ENCODE measurements at places on chromosomes 1 and 21.
A peak's percentile ranks its signal among the peaks of the same experiment; 100 is the strongest.

DNA sequence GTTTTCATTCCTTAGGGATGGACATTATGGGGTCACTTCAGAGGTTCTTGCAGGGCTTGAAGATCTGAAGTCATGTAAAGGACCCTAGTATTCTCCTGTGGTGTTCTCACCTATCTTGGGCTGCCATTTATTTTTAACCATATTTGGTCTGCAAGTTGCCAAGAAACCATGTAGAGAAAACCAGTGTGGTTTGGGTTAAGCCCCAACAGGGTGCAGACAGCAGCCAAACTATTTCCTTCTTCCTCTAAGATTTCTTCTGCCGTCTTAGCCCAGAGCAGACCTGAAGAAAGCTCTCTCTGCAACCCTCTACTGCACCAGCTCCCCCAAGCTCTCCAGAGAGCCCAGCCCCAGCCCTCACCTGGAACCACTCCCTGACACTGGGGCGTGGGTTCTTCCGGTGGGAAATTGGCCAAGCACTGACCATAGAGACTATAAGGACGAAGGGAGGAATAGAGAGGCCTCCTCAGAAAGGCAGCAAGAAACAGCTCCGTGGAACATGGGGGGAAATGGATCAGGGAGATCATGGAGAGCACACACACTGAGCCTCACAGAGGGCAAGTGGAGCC lies 136.6 kb downstream of the SYF2 start:
- no peak for DNase-seq

GRCh38 chr1:225517697-225518096 lies 89.9 kb upstream of the LBR start:
- no peak for DNase-seq

DNA sequence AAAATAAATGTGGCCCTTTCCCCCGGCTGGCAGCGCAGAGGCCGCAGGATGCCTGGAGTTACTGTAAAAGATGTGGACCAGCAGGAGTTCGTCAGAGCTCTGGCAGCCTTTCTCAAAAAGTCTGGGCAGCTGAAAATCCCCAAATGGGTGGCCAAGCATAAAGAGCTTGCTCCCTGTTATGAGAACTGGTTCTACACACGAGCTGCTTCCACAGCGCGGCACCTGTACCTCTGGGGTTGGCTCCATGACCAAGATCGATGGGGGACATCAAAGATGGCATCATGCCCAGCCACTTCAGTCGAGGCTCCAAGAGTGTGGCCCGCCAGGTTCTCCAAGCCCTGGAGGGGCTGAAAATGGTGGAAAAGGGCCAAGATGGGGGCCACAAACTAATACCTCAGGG lies 95.9 kb downstream of the LRIG2 start:
- no peak for DNase-seq

DNA sequence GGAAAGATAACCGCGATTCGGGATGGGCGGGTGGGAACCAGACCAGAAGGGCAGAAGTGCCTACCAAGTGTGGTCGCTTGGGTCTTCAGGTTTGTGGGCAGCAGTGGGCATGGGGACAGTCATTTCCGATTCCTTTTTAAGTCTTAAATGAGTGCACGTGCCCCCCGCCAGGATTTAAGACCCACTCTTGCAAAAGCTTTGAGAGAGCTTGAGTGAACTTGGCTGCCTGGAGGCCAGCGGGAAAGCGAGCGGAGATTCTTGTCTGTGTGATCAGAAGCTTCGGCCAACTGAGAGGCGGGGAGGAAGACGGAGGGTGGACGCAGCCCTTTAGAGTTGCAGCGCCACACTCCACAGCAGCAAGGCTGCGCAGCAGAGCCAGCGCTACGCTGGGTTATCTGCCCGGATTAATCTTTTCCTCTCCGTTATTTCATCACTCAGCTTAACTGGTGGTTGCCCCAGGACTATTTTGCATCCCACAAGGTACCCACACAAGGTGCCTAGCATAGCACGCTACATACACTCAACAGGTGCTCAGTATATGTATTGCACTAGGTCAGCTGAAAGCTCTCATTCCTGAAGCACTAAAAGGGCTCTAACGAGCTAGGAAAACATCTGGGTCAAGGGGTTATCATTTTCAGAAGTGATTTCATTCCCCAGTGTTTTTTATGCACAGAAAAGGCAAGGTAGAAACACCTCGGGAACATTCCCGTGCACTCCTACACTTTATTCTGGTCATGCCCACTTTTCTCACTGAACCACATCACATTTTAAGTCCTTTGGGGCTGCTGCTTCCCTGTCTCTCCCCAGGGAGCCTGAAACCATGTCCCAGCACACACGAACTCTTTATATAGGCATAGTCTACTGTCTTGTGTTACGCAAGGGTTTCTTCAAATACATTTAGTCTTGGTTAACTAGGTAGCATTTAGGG lies 1.5 kb upstream of the BATF3 start:
- DNase-seq, result peak; percentile 51

DNA sequence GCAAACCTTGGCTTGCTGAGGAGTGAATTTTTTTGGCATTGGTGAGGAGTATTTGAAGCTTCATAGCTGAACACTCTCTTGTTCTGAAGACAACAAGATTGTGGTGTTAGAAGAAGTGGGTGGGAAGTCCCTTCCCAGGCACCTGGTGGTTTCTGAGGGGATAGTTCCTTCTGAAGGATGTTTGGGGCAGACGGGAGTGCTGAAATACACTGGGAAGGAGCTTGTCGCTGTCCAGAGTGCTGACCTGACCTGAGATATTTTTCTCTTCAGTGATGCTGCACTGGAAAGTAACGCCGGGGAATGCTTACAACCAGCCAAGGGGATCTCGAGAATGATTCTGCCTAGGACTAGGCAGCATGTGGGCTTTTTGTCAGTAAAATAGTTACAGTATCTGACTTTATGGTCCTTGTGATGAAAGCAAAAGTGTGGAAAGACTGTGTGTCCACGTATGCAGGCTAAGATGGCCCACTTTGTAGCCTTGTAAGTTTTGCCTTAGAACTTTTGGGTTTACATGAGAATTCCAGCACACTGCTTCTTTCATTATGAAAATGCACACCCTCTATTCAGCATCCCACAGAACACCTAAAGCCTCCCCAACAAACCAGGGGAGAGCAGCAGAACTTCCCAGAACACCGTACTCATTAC lies 33.1 kb upstream of the NFASC start:
- peak; percentile 54 for DNase-seq

GRCh38 chr1:239718997-239719628 lies 332.7 kb downstream of the CHRM3 start:
- no peak for DNase-seq

DNA sequence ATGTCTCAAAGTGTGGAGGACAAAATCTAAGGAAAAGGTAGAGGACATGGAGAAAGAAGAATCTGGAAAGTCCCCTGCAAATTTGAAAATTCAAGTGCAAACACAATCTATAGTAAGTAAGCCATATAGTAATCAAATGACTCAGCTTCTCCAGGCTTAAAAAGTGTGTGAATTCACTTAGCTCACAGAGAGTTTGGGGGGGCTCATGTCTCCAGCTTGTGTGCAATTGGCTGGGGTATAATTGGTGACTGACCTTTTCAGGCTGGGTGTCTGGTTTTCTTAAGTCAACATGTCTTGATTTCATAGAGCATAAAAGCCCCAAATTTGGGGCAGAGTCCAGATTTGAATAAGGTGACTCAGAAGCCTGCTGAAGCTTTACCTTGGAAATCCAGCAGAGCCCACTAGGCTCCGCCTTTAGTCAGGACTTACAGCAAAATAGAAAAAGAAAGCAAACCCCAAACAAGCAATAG lies 8.6 kb downstream of the CLDN14 start:
- peak; percentile 88 for DNase-seq

- DNase-seq, result no peak
Measured at GRCh38 chr1:182847105-182847504, 8.0 kb downstream of the DHX9 start.

GRCh38 chr21:39385299-39386145 lies 36.6 kb upstream of the HMGN1 start:
- DNase-seq, result peak; percentile 77

- DNase-seq, result no peak
Measured at GRCh38 chr1:7912743-7913557, 27.7 kb downstream of the TNFRSF9 start.

- DNase-seq, result no peak
Measured at GRCh38 chr21:14566894-14567293, 20.8 kb upstream of the SAMSN1 start.

- DNase-seq, result no peak
Measured at GRCh38 chr21:41488080-41488479, 19.9 kb downstream of the TMPRSS2 start.

GRCh38 chr1:223323491-223324484 lies 40.2 kb downstream of the SUSD4 start:
- no peak for DNase-seq

- peak; percentile 33 for DNase-seq
Measured at GRCh38 chr1:201648907-201649721, 110.2 kb downstream of the NAV1 start.

DNA sequence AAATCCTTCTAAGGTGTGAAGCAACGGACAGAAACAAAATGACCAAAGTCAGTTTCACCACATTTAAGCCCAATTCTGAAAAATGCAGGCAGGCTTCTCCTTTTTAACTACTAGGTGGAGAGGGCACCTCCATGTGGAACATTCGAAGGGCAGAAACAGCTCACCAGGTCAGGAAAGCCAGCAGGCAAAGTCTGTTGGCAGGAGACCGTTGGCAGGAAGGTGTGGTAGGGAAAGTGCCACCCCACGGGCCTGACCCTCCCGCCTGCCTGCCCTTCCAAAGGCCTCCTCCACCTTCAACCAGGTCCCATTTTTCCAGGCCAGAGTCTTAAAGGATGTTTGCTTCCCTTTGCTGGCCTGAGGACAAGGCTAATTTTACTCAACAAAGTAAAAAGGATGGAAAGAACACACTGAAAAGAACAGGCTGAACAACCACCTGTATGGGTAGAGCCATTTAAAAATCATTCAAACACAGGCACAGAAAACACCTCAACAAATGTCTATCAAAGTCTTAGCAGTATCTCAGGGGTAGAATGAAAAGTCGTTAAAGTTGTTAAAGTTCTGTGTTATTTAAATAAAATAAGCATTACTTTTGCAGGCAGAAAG lies 26.4 kb downstream of the CAPZB start:
- DNase-seq, result no peak

- no peak for DNase-seq
Measured at GRCh38 chr1:178921499-178921898, 50.6 kb upstream of the ANGPTL1 start.

- DNase-seq, result no peak
Measured at GRCh38 chr1:199545780-199546179, 481.7 kb upstream of the NR5A2 start.

DNA sequence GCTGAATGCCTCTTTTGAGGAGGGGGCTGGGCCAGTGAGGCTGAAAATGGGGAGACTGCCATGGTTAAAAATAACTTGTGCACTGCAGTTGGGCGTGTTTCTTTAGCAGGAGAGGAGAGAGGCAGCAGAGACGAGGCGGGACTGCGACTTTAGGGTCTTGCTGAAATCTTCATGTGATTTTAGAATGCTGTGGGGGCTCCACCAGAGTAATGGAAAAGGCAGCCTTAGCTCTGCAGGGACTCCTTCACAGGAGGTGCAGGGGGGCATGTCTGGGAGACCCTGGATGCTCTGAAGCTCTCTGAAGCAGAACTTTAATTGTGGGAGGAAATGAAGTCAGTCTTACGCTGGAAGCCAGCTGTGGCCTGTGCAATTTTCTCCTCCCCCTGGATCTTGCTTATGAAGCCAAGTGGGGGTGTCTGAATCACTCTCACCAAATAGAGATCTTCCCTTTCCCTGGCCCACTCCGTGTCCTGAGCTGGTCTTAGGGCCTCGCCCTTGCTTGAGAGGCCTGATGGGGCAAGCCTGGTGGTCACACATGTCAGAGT lies 60.8 kb downstream of the NDUFS5 start:
- peak; percentile 48 for DNase-seq

GRCh38 chr21:37153196-37153934 lies 80.3 kb downstream of the TTC3 start:
- no peak for DNase-seq

- DNase-seq, result no peak
Measured at GRCh38 chr1:51663721-51664120, 46.8 kb downstream of the OSBPL9 start.

DNA sequence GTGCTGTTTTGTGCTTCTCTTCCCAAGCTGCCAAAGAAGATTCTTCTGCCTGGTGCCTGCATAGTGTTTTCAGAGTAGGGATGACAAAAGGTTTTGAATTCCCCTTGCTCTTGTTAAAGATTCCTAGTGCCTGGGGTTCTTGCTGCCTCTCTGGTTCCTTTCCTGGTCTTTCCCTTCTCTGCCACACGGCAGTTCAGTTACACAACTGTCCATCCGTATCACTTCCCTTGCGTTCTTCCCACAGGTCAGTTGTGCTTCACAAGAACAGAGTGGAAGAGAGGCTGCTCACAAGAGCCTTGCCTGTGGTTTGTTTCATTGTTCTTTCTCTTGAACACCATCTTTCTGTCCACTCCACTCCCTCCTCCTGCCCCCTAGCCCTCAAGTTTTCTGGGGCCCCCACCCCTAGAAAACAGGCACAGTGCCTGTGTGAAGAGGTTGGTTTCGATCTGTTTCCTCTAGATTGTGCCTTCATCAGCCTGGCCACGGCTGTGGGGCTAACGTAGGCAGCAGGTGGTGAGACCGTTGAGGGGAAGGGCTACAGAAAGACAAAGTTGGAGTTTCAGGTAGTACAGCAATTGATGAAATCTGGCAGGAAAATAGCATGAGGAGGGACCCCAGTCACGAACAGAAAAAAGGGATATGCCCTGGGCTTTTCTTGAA lies 5.8 kb downstream of the VASH2 start:
- no peak for DNase-seq

GRCh38 chr1:115975569-115976061 lies 698 bp upstream of the SLC22A15 start:
- no peak for DNase-seq

DNA sequence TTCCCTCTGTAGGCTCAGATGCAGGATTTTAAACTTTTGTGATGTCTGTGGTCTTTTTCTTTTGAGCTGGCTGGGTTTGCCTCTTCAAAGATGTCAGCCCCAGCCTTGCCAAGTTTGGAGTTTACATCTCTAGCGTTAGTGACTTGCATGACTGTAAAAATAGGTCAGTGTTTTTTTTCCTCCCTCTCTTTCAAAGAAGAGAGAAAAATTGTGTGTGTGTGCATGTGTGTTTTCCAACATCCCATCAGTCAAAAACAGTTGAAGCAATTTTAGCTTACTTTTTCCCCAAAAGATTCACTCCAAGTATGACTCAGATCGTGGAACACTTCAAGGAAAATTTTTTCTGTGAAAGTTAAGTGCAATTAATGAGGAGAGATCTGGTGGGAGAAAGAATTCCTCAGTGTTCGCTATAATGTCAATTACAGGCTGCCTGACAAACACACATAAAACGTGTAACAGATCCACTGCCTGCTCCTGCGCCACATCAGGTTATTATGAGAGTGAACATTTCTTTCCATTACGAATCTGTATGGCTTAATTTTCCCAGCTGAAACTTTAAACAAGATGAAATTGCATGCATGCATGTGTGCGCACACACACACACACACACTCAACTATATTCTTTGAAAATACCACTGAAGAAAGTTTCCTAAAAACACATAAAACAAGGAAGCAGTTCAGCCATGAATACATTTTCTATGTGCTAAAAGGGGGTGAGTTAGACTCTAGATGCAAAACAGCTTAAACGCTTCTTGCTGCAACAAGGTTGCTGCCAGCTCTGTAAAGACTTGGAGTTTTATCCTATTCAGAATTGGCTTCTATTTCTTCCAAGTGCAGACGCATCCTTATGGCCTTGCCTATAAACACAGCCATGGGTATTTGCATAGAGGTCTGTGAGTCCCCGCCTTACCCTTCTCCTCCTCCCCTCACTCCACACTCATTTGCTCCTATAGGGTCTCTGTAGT lies 55.5 kb downstream of the TLR5 start:
- DNase-seq, result no peak
